Articular chondrocyte of knee joint (primary cell): ENCODE measurements at places on chromosomes 1 and 21. TPM values are rescaled to one million over a fixed set of nuclear protein-coding genes. Genes with fewer than 3 reads are reported as not detected.

FAM43B gene
- total RNA-seq, result 3.1 and 3.3 TPM in 2 replicates

RASAL2 gene
- total RNA-seq, result 38.9 and 45.2 TPM in 2 replicates

TMEM222 gene
- total RNA-seq, result 26.3 and 27.8 TPM in 2 replicates

KLHDC8A gene
- total RNA-seq, result not detected in 2 replicates

KRTAP19-3 gene
- not detected in 2 replicates for total RNA-seq

DMBX1 gene
- not detected in 2 replicates for total RNA-seq

TDRD10 gene
- 0.13 and 0.54 TPM in 2 replicates for total RNA-seq

IL19 gene
- total RNA-seq, result not detected in 2 replicates

NBPF20 gene
- 2.5 TPM in 2 replicates for total RNA-seq

MTF2 gene
- total RNA-seq, result 21.0 and 24.6 TPM in 2 replicates

STPG1 gene
- total RNA-seq, result 9.3 and 12.2 TPM in 2 replicates

OR2L3 gene
- not detected in 2 replicates for total RNA-seq

VTCN1 gene
- not detected in 2 replicates for total RNA-seq

GBP3 gene
- 48.4 and 59.2 TPM in 2 replicates for total RNA-seq

OR2G3 gene
- total RNA-seq, result not detected in 2 replicates

PLEKHA6 gene
- total RNA-seq, result 0.39 and 1.6 TPM in 2 replicates

GUCA2B gene
- not detected in 2 replicates for total RNA-seq

FAM167B gene
- total RNA-seq, result 1.8 and 3.0 TPM in 2 replicates

RNU1-2 gene
- total RNA-seq, result under 0.01 TPM in 2 replicates

EDN2 gene
- total RNA-seq, result not detected in 2 replicates

EFHD2 gene
- total RNA-seq, result 47.4 and 57.9 TPM in 2 replicates

PTPN22 gene
- total RNA-seq, result 5.5 and 8.6 TPM in 2 replicates

TEDDM1 gene
- total RNA-seq, result not detected in 2 replicates

OR2T12 gene
- not detected in 2 replicates for total RNA-seq

ARHGEF10L gene
- 21.7 and 22.3 TPM in 2 replicates for total RNA-seq

WNT3A gene
- not detected in 2 replicates for total RNA-seq

CADM3 gene
- 0.26 and 1.2 TPM in 2 replicates for total RNA-seq

ICOSLG gene
- under 0.01 and 0.13 TPM in 2 replicates for total RNA-seq

DEGS1 gene
- 112 and 122 TPM in 2 replicates for total RNA-seq

LACTBL1 gene
- total RNA-seq, result not detected in 2 replicates

IL22RA1 gene
- 0.11 and 0.26 TPM in 2 replicates for total RNA-seq

BARHL2 gene
- not detected in 2 replicates for total RNA-seq

PRAMEF27 gene
- not detected in 2 replicates for total RNA-seq

TTF2 gene
- total RNA-seq, result 7.1 and 9.1 TPM in 2 replicates

NFASC gene
- 69.4 and 78.0 TPM in 2 replicates for total RNA-seq

CFAP74 gene
- not detected in 2 replicates for total RNA-seq

C1QB gene
- total RNA-seq, result not detected in 2 replicates

ANGPTL3 gene
- under 0.01 and 0.11 TPM in 2 replicates for total RNA-seq

KCNT2 gene
- total RNA-seq, result 4.7 and 5.1 TPM in 2 replicates

DRAXIN gene
- total RNA-seq, result 0.13 and 0.22 TPM in 2 replicates

HAO2 gene
- not detected in 2 replicates for total RNA-seq

RHD gene
- total RNA-seq, result not detected in 2 replicates

RUNX1 gene
- total RNA-seq, result 104 and 162 TPM in 2 replicates

DNAJC11 gene
- total RNA-seq, result 28.6 and 31.3 TPM in 2 replicates

TMEM269 gene
- total RNA-seq, result 0.11 TPM in 1 of 2 replicates, not detected in the other

COL24A1 gene
- 1.3 and 2.9 TPM in 2 replicates for total RNA-seq

HTR6 gene
- 0.11 TPM in 1 of 2 replicates, not detected in the other for total RNA-seq

SLC45A1 gene
- total RNA-seq, result 0.86 and 1.6 TPM in 2 replicates

ACTA1 gene
- total RNA-seq, result 0.13 TPM in 1 of 2 replicates, not detected in the other

C8A gene
- total RNA-seq, result not detected in 2 replicates

CDCA8 gene
- total RNA-seq, result 6.5 and 10.4 TPM in 2 replicates

ACKR1 gene
- total RNA-seq, result not detected in 2 replicates

ZYG11A gene
- 0.13 and 0.22 TPM in 2 replicates for total RNA-seq

TPTE gene
- not detected in 2 replicates for total RNA-seq
